Mammary microvascular endothelial cell (primary cell): ENCODE measurements at places on chromosomes 5 and 9. TPM values are rescaled to one million over a fixed set of nuclear protein-coding genes. Genes with fewer than 3 reads are reported as not detected.

The ARHGEF28 gene
- total RNA-seq: 43.8 and 44.7 TPM in 2 replicates

The OR13C9 gene
- not detected in 2 replicates for total RNA-seq

The SLC45A2 gene
- not detected in 2 replicates for total RNA-seq

The PTGES gene
- total RNA-seq: 0.30 TPM in 1 of 2 replicates, not detected in the other

The CARTPT gene
- not detected in 2 replicates for total RNA-seq

The DTWD2 gene
- total RNA-seq: 1.9 and 3.0 TPM in 2 replicates

The KCNV2 gene
- total RNA-seq: not detected in 2 replicates

The CNTFR gene
- not detected in 2 replicates for total RNA-seq

The OCLN gene
- 0.53 and 3.3 TPM in 2 replicates for total RNA-seq

The NOTCH1 gene
- total RNA-seq: 70.4 and 79.5 TPM in 2 replicates

The ADAMTSL1 gene
- total RNA-seq: 33.3 and 45.4 TPM in 2 replicates

The NFIB gene
- total RNA-seq: 55.2 and 63.3 TPM in 2 replicates

The IL17B gene
- total RNA-seq: not detected in 2 replicates

The PCDHB11 gene
- not detected in 2 replicates for total RNA-seq

The TOMM5 gene
- 173 and 214 TPM in 2 replicates for total RNA-seq
